HuH-7.5 (cell line): ENCODE measurements at places on chromosomes 11 and 22.

DNA sequence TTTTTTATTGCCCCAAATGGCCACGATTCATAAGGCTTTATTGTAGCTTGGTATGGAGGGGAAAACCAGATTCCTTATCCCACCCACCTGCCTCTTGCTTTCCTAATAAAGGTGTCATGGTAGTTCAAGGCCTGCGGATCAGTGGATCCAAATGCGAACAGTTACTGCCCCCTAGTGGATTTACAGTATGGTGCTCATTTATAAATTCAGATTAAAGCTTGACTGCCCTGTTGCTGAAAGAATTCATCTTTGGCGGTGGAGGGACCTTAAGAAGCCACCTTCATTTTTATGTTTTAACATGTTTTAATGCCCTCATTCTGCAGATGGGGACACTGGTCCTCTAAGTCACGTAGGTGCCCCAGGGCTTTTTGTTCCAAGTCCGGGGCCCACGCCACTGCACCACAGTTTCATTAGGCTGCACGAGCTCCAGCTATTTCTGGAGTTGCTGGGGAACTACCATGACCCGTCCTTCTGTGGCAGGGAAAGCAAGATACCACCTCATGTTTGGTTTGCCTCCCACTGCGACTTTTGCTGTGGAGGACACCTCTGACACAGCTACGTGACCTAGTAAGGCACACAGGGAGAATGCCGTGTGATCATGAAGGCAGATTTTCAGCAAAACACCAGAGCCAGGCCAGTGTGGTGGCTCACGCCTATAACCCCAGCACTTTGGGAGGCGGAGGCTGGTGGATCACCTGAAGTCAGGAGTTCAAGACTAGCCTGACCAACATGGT lies 15.6 kb upstream of the INCENP start:
- peak; percentile 63 for DNase-seq

DNA sequence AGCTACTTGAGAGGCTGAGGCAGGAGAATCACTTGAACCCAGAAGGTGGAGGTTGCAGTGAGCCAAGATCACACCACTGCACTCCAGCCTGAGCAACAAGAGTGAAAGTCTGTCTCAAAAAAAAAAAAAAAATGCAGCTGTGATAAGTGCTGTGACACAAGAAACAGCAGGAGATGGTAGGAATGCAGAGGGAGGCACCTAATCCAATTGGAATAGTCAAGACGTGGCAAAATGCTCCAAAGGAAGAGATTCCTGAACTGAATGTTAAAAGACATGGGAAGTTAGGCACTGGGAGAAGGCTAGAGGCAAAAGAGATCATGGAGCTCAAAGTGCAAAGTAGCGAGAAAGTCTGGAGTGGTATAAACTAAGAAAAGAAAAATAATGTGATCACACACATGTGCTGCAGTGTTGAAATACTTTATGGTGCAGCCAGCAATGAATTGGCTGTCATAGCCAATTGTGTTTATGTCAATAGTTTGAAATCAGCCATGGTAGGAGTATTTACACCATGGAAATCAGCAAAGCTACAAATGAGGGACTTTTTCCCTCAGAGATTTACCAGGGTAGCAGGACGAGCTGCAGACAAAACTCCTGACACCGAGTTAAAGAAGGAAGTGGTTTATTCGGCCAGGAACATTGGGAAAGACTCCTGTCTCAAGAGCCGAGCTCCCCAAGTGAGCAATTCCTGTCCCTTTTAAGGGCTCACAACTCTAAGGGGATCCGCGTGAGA lies 40.9 kb upstream of the LIPT2 start:
- DNase-seq = no peak

- peak; percentile 1 for DNase-seq
Observed at GRCh38 chr11:57511741-57512430, 3.6 kb downstream of the SLC43A1 start.

GRCh38 chr22:33887173-33887572 lies 33.1 kb downstream of the LARGE1 start:
- DNase-seq = no peak

DNA sequence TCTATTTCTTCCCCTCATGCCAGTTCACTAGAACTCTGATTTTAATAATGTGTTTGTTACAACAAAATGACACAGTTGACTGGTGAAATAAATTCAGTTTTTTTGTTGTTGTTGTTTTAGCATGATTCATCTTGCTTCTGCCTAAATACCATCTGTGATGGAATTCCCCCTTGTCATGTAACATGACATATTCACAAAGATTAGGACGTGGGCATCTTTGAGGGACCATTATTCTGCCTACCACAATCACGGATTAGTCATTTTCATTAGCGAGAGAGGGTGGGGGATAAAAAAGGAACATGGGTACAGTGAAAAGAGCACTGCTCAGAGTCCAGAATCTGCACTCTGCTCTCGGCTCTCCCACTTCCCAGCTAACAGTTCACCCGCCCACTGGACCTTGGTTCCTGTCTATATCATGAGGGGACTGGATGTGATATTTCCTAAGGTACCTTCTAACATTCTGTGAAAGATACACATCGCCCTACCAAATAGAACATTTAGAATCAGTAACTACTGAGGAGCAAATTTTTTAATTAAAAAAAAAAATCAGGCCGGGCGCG lies 11.3 kb downstream of the HTATIP2 start:
- DNase-seq = no peak

GRCh38 chr11:36352922-36353321 lies 56.8 kb downstream of the PRR5L start:
- no peak for DNase-seq

GRCh38 chr22:40819599-40820140 lies 524 bp upstream of the SLC25A17 start:
- no peak for DNase-seq

DNA sequence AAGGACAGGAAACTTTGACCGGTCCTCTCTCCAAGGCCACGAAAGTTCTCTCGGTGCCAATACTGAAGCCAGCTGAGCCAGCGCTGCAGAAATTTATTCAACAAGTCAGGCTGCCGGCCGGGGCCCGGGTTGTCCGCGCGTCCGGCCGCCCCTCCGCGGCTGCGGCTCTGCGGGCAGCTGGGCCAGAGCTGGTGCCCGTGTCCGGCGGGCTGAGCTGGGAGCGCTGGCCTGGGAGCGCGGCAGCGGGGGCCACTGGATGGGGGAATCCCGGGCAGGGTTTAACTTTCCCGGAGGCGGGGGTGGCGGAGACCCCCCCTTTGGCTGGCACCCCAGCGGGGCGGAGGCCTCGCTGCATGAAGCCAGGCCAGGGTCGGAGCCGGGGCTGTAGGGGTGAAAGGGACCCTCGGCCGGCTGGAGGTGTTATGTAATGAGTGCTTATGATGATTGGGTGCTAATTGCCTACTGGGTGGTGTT lies 12.3 kb upstream of the CACNA1I start:
- DNase-seq = no peak

DNA sequence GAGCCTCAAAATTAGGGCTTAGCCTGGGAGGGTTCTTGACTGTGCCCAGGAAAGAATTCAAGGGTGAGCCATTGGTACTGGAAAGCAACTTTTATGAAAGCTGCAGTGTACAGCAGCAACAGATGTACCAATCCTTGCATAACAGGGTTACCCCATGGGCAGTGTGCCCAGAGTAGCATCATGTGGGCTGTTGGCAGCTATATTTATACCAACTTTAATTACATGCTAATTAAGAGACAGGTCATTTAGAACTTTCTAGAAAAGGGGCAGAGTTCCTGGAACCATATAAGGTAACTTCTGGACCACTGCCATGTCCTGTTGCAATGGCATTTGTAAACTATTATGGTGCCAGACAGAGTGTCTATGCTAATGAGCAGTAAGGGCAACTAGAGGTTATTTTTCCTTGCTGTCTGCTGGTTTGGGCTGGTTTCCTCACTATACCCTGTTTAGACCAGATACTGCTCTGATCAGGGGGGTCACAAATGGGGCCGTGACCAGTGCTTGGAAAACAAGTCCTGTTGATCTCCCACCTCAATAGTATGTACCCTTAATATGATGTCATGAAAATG lies 1120.5 kb upstream of the RAG2 start:
- DNase-seq = no peak

- no peak for DNase-seq
Observed at GRCh38 chr22:37089434-37089833, 20.1 kb downstream of the TMPRSS6 start.

DNA sequence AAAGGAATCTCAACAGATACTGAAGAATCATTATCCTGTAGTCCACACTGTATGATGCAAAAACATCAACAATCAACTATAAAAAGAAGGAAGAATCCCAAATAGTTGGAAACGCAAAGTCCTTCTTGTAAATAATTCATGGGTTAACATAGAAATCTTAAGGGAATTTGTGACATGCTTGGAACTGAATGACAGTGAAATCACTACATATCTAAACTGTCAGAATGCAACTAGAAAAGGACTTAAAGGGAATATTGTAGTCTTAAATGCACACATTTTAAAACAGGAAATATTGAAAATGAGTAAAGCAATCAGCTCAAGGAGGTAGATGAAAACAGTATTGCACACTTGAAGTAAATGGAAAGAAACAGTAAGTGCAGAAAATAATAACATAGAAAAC lies 147.6 kb upstream of the MPPED2 start:
- no peak for DNase-seq

GRCh38 chr11:65445604-65446445 lies 23.2 kb downstream of the NEAT1 start:
- DNase-seq = no peak

GRCh38 chr11:44572884-44573283 lies 7.4 kb downstream of the CD82 start:
- no peak for DNase-seq

- no peak for DNase-seq
Observed at GRCh38 chr11:18493310-18493709, 33.4 kb downstream of the TSG101 start.

DNA sequence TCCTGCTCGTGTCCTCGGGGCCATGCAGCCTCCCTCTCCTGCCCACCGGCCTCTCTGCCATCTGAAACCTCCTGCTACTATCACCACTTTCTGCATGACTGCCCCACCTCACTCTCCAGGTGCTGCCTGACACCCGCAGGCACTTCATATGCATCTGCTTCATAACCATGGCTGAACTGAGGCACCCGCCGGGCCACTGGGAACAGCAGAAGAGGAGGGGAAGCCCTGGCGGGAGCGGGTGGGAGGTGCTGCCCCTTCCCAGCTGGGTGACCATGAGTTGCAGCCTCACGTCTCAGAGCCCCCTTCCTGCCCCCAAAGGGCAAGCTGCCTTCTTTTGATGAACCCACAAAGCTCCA lies 21.7 kb upstream of the PICK1 start:
- no peak for DNase-seq

- no peak for DNase-seq
Observed at GRCh38 chr11:1598816-1599215, 722 bp upstream of the KRTAP5-2 start.

GRCh38 chr11:32489464-32489863 lies 54.1 kb upstream of the WT1 start:
- DNase-seq = no peak

DNA sequence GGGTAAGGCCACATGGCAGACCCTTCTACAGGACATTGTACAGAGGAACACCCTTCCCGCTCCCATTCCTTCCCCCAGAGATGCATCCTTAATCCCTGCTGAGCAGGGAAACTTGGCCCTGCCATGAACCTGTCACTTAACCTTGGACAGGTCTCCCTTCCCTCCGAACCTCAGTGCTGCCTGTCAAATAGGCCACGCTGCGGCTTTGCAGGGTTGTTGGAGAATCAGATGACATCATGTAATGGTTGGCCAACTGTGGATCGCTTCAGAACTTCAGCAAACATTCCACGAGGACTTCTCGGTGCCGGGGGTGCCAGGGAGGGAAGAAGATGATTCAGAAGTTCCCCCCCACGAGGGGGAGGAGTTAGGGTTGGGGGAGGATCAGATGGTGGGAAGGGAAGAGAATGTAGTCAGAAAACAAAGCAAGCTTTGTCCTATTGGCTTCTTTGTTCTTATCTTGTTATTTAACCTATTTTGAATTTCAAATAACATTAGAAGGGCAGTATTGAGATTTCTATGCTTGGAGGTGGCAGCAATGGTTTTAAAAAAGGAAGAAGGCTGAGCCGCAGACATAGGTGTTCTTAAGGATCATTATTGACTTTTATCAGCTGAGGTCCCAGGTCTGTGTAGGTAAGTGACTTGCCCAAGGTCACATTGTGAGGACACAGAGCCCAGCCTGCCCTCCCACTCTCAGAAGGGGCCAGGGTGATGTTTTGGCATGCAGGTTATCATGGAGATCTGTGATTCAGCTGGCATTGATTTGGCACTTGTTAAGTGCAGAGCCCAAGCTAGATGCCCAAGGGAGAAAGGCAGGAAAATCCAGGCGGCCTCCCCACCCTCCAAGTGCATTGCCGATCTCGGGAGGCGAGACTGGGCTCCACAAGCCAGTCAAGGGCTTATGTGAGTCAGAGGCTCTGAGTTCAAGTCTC lies 3.1 kb downstream of the CDC42EP1 start:
- no peak for DNase-seq

GRCh38 chr11:19625438-19625837 lies 87.2 kb upstream of the NAV2 start:
- DNase-seq = no peak

- DNase-seq = no peak
Observed at GRCh38 chr22:24140357-24140756, 40.9 kb upstream of the SUSD2 start.

DNA sequence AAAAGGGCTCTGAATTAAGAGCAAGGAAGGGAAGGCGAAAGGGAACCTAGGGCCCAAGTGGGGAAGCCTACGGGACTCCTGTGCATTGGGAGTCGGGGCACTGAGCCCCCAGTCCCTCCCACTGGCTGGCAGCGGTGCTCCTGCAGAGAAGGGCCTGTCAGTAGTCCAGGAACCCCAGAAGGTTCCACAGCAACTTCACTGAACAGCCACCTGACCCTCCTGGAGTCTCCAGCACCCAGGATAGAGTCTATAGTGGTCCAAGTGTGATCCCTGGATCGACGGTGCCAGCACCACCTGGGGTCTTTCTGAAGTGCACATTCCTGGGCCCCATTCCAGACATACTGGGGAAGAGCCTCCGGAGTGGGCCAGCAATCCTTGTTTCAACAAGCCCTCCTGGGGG lies 100.0 kb upstream of the B3GAT1 start:
- no peak for DNase-seq

- DNase-seq = no peak
Observed at GRCh38 chr11:112784323-112785073, 176.7 kb upstream of the NCAM1 start.

DNA sequence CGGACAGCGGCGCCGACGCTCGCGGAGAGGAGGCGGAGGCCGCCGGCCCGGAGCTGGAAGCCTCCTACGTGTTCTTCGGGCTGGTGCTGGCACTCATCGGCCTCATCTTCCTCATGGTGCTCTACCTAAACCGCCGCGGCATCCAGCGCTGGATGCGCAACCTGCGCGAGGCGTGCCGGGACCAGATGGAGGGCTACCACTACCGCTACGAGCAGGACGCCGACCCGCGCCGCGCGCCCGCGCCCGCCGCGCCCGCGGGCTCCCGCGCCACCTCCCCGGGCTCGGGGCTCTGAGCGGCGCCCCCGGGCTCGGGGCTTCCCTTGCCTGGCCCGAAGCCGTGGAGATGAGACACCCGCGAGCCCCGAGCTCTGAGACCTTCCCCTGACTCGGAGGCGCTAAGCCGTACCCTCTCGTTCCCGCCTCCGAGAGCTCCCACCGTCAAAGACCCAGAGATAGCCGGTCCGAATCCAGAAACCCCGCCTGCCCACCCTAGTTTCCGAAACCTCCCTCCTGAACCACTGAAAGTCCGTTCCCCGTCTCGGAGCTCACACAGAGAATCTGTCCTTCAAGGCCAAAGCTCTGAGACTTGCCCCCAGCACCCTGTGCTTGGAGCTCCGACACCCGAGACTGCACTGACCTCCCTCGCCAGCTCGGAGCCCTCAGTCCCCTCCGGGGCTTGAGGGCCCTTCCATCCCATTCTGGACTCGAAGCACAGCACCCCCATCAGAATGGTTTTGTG lies 1.5 kb downstream of the TPBGL start:
- no peak for DNase-seq
